Lung (tissue), 17 donors: ENCODE measurements at places on chromosomes 13 and 19. TPM values are rescaled to one million over a fixed set of nuclear protein-coding genes. Genes with fewer than 3 reads are reported as not detected.
A peak's percentile ranks its signal among the peaks of the same experiment; 100 is the strongest.

DNA sequence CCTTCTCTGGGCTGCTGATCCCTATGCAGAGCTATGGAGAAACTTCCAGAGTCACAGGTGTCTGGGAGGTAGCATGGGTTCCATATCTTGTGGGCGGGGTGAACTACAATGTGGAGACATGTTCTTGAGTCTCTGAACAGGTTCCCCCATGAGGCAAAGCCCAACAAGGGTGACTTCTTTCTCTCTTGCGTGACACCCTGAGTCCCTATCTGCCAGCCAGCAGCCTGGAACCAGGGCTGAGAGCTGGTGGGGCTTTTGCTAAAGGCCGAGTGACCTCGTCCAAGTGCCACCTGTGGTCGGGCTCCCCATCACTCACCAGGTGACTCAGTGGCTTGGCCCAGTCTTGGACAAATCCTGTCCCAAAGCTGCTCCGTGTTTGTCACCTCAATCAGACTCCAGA, 88.0 kb upstream of the ZNF536 start:
- peaks cover 2% of the 10 kb centered on the region for H3K27me3 ChIP-seq
- no peak for DNase-seq

DNA sequence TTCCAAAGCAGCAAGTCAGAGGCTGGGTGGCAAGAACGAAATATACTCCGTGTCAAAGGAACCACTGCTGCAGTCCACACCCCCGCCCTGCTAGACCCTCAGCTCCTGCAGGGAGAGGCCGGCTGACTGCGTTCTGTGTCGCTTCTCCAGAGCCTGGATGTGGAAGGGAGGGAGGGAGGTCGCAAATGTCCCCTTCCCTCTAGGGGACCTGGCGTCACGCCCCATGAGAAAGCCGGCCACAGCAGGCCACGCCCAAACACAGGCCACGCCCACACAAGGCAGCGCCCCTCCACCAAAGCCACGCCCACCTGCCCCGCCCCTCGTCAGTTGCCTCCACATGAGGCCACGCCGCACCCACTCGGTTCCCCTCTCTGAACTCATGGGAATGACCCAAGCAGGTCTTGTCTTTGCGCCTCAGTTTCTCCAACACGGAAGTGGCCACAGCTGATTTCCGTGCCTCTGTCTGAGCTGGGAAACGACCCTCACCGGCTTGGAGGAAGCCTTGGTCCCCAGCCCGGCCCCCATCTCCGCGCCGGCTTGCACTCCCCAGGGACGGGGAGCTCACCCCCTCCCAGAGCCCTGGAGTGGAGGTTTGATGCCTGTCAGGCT, 38.4 kb upstream of the TCF3 start:
- no peak for DNase-seq
- no peak overlapping the region for H3K4me3 ChIP-seq
- H3K27me3 ChIP-seq: peaks cover 9% of the 10 kb centered on the region
- no peaks in the 10 kb centered on the region for H3K4me1 ChIP-seq

- peaks cover 15% of the 10 kb centered on the region for H3K27me3 ChIP-seq
- peaks cover 40% of the 10 kb centered on the region for H3K4me1 ChIP-seq
- H3K36me3 ChIP-seq: peaks cover 32% of the 10 kb centered on the region
Measured at GRCh38 chr19:3608750-3609322, 2.2 kb upstream of the TBXA2R start.

DNA sequence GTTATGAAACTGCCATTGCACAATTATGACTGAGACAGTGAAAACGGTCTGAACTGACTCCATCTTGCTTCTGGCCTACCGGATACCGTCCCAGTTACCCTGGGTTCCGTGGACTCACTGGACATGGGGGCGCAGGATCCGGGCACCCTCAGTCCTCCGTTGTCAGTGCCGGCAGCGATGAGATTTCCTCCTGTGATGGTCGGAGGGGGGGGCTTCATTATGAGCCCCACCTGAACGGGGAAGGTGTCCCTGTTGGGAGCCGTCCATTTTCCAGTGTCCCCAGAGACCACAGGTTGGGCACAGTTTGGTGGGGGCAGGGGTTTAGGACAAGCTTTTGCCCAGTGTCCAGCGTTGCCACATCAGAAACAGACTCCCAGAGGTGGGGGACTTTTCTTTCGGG, 23.4 kb downstream of the TMEM255B start:
- no peaks in the 10 kb centered on the region for H3K36me3 ChIP-seq
- no peaks in the 10 kb centered on the region for H3K27me3 ChIP-seq
- peak; percentile 1 for DNase-seq
- H3K27ac ChIP-seq: no peak overlapping the region

GRCh38 chr13:75514080-75514995, 23.3 kb downstream of the COMMD6 start:
- H3K4me1 ChIP-seq: no peaks in the 10 kb centered on the region
- H3K27ac ChIP-seq: no peak overlapping the region
- H3K27me3 ChIP-seq: no peaks in the 10 kb centered on the region
- no peaks in the 10 kb centered on the region for H3K36me3 ChIP-seq
- no peak for DNase-seq

DACH1 gene
- 42.3 TPM for total RNA-seq

C19orf67 gene
- total RNA-seq: 1.0 TPM

ENOX1 gene
- 1.5 TPM for total RNA-seq

PPM1N gene
- total RNA-seq: 0.37 TPM

CPB2 gene
- total RNA-seq: not detected

ZNF844 gene
- total RNA-seq: 10.6 TPM

IRGC gene
- total RNA-seq: not detected
